AG04450 (cell line): ENCODE measurements at places on chromosomes 1 and 21.

DNA sequence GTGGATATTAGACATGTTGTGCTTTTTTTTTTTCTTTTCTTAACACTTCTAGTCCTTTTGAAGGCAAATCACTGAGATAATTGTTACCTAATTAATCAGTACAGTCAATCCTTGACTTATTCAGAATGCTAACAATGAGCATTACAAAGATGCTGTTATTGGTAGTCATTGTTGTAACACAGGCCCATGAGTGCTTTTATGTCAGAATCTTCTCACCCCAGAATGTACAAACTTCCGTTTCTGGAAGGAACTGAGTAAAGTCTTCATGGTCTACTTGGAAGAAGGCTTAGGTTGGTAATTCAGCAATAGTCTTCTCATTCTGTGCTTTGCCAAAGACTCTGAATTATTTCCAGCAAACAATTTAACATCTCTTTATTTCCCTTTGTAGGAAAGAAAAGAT, 3.1 kb downstream of the KCNK1 start:
- no peak for DNase-seq

DNA sequence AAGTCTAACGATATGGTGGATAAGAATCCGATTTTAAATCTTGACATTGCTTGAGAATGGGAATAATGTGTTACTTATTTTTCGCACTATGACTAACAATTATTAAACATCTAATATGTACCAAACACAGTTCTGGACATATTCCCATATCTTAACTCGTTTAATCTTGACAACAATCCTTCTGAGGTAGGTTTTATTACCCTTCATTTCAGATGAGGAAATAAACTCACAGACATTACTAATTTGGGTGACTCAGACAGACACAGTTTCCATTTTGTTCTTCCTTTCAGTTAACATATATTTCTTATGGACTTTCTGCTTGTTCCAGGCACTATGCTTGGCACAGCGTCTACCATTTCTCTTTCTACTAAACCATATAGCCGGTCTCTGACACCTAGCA, 244.8 kb downstream of the SMYD3 start:
- no peak for DNase-seq

GRCh38 chr1:108009603-108010195, 44.7 kb upstream of the VAV3 start:
- DNase-seq, result no peak

- no peak for DNase-seq
Observed at GRCh38 chr1:174626031-174627025, 178.6 kb downstream of the GPR52 start.

- no peak for DNase-seq
Observed at GRCh38 chr1:52436817-52437216, 32.4 kb downstream of the PRPF38A start.

- DNase-seq, result no peak
Observed at GRCh38 chr21:40166291-40166843, 299.1 kb downstream of the PCP4 start.

DNA sequence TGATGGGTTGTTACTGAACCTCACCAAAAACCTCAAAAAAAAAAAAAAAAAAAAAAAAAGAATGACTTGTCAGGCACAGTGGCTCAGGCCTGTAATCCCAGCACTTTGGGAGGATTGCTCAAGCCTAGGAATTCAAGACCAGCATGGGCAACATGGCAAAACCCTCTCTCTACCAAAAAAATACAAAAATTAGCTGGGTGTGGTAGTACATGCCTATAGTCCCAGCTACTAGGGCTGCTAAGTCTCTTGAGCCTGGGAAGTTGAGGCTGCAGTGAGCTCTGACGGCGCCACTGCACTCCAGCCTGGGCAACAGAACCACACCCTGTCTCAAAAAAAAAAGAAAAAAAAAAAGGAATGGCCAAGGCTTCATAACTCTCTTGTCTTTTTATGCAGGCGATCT, 11.1 kb downstream of the CHAF1B start:
- DNase-seq, result no peak

DNA sequence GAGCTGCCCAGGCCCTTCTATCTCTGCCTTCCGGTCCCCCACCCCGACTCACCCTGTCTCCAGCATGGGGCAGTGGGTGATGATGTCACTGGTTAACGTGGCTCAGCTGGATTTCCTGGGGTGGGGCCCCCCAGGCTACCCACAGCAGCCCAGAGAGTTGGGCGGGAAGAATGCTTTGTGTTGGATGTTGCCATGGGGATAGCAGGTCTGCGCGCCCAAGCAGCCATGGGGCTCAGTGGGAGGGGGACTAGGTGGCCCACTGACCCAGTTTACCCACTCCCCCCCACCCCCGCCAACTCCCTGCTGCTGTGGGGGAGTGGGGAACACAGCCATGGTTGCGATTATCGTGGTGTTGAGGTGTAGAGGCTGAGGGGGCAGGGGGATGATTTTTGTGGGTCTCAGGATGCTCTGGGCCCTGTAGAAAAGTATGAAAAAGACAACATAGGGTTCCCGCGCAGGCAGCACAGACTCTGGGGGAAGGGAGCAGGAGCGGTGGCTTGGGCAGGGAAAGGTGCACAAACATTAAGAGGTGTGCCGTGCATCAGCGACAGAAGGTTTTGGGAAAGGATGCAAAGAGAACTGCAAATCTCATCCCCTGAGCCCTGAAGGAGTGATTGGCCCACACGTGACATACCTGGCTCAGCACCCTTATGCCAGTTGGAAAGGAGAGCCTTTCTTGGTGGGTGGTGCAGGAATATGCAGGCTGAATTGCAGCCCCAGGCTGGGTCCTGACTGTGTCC, 8.5 kb downstream of the CELSR2 start:
- DNase-seq, result no peak

DNA sequence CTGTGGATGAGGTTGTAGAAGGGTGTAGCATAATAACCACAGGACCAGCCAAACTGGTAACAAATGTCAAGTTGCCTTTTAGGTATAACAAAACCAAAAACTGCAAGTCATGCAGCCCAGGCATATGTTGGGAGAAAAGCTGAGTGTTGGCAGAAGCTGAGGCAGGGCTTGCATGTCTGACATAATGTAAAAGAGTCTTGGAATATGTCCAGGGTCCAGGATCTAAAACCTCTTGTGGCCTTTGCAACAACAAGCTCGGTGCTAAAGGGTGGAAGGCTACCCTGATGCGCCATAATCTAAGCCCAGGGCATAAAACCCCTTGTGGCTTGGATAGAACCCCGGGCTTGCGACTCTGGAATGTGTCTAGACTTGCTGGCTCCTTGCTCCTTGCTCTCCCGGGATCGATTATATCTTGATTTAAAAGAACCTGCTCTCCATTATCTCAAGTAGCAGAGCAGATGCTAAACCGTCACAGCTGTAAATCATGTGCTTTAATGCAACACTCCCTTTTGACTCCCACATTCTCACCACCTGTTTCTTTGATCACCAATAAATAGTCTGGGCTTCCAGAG, 26.5 kb upstream of the SLC35A3 start:
- DNase-seq, result peak; percentile 21

DNA sequence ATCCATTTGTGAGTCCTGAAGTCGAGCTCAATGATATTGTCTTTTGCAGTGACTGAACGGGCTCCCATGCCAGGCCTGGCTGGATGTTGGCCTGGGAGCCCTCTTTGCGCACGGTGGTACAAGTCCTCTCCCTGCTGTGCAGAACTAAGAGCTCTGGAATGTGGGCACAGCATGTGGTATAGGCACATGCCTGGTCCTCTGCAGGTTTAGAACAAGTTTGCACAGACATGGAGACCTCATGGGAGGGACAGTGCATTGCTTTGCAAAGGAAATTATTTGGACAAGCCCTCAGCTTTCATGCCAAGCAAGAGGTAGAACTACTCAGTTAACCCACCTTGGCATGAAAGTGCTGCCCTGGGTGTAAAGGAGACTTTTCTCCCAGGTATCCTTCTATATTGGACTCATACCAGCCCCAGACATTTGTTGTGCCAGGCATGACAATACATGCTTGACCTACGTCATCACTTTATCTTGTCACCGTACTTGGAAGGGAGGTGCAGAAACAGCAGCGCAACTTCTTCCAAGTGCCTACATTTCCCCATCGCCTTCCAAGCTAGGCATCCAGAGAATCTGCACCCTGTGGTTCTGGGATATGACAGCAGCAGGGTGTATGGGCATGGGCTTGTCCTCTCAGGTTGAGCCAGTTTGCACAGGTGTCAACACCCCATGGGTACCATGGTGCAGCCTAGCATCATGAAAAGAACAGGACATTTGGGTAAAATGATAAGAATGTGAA, 37.6 kb upstream of the MRPS6 start:
- no peak for DNase-seq

DNA sequence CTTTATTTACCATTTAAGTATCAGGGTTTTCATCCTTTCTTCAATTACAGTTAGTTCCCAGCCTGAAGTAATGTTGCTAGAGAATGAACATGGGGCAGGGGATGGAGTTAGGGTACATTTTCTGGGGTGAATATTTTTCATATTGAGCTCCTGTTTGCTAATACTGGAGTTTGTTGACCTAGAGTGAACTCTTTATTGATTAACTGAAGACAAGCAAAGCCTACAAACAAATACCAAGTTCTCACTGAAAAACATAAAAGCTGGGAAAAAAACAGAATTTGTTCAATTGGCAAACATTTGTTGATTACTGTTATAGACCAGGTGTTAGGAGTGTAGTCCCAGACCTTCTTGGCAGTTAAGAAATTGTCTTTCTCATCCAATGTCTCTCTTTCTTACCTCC, 28.2 kb upstream of the PIGV start:
- DNase-seq, result no peak

- no peak for DNase-seq
Observed at GRCh38 chr1:183780757-183781156, 24.2 kb upstream of the RGL1 start.

DNA sequence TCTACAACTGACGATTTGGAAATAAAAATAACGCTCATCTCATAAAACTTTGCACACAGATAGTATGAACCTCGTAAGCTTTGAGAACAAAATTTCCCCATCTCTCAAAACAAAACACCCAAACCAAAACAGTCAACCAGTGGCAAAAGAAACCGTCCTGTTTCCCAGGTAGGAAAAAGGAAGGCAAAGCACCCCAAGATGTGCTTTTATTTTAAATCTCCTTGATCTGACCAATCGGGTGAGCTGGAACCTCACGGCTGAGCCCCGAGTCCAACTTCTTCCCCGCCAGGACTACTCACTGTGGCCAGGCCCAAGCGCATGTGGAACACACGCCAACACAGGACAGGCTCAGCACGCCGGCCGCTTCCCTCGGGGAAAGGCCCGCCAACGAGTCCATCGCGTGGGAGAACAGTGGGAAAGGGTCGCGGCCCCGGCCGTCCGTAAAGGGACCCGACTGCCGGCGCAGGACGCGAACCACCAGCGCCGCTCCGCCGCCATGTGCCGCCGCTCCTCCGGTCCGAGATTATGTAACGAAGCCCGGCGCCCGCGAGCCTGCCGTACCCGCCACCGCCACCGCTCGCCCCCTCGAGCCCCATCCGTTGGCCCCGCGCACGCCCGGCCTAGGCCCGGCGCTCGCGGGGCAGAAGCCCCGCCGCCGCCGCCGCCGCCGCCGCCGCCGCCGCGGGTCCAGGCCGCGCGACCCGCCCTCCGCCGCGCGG, 759 bp downstream of the AHCTF1 start:
- no peak for DNase-seq

DNA sequence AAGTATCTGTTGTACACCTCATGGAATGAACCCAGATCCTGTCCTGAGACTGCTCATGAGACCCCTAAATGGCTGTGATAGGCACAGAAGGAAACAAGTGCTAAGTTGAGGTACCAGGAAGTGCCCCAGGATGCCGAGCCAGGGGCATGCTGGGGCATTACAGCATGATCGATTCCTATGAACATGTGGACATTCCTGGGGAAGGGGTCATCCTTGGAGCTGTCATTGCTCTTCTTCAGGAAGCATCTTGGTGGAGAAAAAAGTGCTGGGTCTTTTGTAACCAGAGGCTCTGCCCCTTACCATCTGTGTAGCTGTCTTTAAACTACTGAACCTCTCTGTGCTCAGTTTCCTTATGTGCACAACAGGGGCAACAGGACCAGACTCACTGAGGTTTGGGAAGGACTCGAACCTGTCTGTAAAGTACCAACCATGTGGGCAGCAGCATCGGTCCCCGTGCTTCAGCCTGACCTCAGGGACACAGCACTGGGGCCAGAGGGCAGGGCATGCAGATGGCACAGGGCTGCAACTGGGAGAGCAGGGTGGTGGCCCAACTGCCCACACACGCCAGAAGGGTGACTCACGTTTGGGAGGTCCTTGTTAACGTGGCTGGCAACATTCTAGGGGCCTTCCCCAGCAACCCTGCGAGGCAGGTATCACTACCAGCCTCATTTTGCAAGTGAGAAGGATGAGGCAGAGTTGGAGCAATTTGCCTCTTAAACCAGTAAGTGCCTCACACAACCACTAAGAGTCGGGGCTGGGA, 142.3 kb upstream of the EDN2 start:
- DNase-seq, result no peak

DNA sequence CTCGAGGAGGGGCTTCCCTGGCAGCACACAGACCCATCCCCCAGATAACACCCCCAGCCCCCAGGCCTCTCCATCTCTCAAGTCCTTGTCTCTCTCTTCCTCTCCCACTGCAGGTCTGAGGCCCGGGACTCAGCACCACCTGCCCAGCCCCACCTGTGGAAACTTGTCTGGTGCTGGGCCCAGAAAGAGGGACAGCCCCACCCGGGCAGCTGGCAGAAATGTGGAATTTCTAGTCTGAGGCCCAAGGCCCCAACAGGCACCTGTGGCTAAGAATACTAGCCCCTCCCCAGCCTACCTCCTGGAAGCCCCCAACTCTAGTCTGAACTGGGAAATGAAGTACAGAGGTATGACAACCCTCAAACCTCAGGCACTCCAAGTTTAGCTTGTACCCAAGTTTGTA, 15.4 kb downstream of the TTC39A start:
- DNase-seq, result no peak

DNA sequence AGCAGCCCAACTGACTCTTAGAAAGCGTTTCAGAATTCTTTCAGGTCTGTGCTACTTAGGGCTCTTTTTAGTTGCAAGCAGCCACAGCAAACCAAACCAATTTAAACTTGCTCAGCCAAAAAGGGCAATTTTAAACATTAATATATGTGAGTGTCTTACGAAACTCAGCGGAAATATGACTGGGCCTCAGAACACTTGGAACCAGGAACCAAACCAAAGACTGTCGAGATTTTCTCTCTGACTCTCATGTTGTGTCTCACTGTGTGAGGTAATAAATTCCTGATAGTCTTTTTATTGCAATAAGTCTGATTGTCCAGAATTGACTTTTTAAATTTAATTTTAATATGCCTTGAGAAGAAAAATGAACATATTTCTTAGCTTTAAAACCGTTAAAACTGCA, 122.3 kb downstream of the SYF2 start:
- no peak for DNase-seq

- DNase-seq, result no peak
Observed at GRCh38 chr1:30253807-30254440, 469.5 kb downstream of the MATN1 start.

- no peak for DNase-seq
Observed at GRCh38 chr1:228064741-228065542, 17.6 kb upstream of the ARF1 start.

GRCh38 chr1:117318426-117318825, 48.8 kb upstream of the MAN1A2 start:
- no peak for DNase-seq

GRCh38 chr1:163055005-163055404, 14.2 kb upstream of the RGS4 start:
- no peak for DNase-seq
